ENCODE measurements at places on chromosomes 7 and 10.

GRCh38 chr10:22823109-22823508, 104.7 kb upstream of the ARMC3 start:
- DNase-seq = no peak

DNA sequence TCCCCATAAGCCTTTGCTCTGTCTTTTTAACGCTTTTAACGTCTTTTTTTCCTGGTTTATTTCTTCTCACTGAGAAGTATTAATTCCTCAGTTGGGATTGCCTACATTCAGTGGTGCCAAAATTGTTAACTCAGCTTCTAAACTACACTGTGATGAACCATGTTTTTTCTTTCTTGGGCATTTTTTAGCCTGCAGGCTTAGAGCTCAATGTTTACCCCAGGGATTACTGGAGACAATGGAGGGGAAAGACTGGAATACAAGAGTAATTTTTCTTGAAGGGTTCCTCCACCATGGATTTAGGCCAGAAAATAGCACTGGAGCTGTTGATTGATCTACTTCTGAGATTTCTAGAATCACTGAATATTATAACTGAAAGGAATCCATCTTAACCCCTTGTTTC, 19.8 kb downstream of the STAMBPL1 start:
- no peak for DNase-seq

DNA sequence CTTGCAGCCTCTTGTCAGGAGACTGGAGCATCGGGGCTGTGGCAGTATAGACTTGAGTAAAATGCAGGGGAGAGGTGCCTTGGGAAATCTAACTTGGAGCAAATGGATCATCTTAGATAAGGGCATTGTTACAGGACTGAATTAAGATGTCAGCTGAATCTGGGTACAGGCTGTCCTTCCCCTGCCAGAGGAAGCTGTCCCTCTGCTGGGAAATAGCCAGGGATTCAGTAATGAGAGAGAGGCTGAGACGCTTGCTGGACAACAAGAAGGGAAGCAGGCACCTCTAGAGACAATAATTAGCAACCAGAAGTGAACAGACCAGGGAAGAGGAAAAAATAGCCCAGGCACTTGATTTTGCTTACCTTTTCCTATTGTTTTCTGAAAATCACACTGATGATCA, 20.7 kb upstream of the RAPGEF5 start:
- no peak for DNase-seq

DNA sequence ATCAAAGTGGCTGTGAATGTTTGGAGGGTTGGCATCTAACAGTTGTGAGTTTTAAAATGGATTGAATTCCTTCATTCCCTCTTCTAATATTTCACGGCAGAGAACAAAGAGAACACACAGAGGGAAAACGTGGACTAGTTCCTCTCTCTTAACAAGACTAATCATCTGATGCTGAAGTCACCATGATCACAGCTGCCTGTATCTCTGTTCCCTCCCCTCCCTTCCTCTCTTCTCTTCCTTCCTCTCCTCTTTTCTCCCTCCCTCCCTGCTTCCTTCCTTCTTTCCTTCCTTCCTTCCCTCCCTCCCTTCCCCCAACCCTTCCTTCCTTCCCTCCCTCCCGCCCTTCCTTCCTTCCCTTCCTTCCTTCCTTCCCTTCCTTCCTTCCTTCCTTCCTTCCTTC, 10.0 kb upstream of the GJD4 start:
- no peak for DNase-seq

- no peak for DNase-seq
Observed at GRCh38 chr7:46512891-46513413, 591.9 kb upstream of the IGFBP3 start.

DNA sequence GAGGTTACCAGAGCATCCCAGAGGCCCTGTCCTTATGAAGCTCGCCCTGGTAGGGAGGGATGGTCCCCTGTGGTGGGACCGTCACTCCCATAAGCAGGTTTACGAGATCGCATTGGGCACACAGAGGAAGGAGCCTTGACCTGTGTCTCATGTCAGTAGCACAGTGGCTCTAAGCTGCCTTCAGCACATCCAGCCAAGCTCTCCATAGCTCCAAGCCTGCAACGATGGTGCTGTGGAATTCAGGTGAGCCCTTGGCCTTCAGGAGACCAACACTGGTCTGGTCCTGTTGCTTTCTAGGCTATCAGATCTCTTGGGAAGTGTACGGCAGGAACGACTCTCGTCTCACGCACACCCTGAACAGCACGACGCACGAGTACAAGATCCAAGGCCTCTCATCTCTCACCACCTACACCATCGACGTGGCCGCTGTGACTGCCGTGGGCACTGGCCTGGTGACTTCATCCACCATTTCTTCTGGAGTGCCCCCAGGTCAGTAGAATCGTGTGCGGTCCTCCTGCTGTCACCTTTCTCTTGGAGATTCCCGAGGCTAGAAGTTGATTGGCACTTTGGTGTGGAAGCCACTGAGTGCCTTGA, 605.3 kb upstream of the FOXK1 start:
- DNase-seq = no peak

GRCh38 chr7:42247301-42247700, 10.3 kb upstream of the GLI3 start:
- no peak for DNase-seq

- no peak for DNase-seq
Observed at GRCh38 chr7:8378349-8379019, 54.9 kb upstream of the NXPH1 start.

DNA sequence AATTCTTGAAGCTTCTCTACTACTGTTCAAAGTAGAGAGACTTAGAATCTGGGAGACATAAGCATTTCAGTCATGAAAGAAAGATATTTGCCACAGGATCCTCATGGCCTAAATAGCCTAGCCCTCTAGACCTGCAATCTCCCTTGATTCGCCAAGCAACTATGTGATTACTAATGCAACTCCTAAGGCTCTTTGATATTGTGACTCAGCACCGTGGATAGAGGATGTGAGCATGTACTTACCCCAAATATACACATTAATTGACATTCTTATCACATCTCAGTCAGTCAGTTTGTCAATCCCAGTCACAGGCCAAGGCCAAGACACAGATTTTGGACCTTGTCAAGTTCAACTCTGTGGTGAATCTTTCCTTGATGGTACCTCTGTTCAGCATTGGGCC, 42.6 kb downstream of the GPR37 start:
- no peak for DNase-seq

DNA sequence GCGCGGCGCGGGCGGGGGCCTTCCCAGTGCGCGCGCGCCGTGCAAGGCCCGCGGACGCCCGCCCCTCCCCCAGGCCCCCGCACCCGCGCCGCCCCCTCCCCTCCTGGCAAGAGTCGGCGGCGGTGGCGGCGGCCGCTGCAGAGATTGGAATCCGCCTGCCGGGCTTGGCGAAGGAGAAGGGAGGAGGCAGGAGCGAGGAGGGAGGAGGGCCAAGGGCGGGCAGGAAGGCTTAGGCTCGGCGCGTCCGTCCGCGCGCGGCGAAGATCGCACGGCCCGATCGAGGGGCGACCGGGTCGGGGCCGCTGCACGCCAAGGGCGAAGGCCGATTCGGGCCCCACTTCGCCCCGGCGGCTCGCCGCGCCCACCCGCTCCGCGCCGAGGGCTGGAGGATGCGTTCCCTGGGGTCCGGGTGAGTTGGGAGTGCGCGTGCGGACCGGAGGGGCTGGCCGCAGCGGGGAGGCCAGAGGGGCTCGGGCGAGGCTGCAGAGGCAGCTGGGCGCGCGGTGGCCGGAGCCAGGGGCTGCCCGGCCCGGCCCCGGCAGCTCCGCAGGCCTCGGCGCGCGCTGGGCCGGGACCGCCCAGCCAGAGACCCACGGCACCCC, at the start of gene BMPR1A:
BMPR1A (plus strand) TSS at position 109 of the 602 bp plus-strand sequence. CDS start 119,400 bp downstream, outside the sequence.
- DNase-seq = no peak

DNA sequence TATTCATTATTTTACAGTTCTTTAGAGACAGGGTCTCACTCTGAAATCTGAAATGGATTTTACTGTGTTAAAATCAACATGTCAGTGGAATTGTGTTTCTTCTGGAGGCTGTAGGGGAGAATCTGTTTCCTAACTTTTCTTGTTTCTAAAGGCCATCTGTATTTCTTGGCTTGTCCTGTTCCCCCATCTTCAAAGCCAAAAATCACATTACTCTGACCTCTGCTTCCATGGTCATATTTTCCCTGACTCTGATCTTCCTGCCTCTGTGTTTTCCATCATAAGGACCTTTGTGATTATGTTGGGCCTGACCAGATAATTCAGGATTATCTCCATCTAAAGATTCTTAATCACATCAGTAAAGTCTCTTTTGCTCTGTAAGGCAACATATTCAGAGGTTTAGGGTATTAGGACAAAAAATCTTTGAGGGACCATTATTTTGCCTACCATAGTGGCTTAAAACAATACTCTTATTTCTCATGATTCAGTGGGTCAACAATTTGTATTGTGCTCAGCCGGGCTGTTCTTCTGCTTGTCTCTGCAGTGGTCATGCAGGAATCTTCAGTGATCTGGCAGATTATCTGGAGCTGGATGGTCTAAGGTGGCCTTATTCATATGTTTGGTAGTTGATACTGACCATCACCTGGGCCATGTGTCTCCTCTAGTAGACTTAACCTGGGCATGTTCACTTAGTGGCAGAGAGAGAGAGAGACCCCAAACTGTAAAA, 5.7 kb downstream of the ANLN start:
- DNase-seq = no peak

GRCh38 chr10:60281792-60282353, 107.8 kb downstream of the ANK3 start:
- no peak for DNase-seq

GRCh38 chr10:116756277-116756676, 13.9 kb upstream of the HSPA12A start:
- no peak for DNase-seq

Data from NCI-H187 (cell line).